ENCODE measurements at places on chromosomes 2 and 18.

- DNase-seq = no peak
These were observed 468.7 kb upstream of the TNP1 start for GRCh38 chr2:217328622-217328978.

- DNase-seq = no peak
These were observed 100.2 kb upstream of the SNTG2 start for GRCh38 chr2:850429-850828.

DNA sequence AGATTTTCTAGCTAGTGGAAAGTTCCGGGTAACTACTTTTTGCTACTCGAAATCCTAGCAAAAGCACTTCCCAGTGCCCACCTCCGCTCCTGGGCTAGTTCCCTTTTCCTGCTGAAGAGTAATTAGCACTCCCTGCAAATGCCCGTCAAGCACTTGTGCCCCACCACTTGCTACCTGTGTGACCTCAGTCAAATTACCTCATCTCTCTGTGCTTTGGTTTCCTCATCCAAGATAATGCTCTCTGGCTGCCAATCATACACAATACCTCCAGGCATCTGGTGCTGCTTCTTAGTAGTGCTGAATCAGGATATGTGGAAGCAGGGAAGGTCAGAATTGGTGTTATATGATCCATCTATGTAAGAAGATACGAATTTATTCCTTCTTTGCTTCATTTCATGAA lies 102.1 kb upstream of the CDCA7 start:
- DNase-seq = no peak

- DNase-seq = no peak
These were observed 60.5 kb downstream of the CDH7 start for GRCh38 chr18:65811307-65811706.

DNA sequence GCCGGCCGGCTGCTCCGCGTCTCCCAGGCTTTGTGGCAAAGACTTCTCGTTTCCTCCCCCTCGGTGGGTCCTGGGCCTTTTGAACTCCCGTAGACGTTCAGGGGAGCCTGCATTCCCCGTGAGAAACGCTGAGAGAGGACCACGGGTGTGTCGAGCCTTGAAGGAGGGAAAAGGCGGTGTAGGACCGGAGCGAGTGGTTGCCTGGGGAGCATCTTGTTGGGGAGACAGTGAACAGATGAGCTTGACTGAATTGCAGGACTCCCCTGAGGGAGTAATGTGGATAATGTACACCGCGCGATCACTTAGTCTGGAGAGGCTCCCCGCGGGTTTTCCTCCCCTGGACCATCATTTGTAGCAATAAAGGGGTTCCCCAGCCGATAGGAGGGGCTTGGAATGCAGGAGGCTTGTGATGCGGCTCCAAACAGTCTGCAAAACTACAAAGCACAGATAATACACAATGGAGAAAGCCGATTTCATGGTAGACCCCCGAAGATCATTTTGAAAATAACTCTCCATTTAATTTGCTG lies 769 bp downstream of the ALMS1 start:
- no peak for DNase-seq

DNA sequence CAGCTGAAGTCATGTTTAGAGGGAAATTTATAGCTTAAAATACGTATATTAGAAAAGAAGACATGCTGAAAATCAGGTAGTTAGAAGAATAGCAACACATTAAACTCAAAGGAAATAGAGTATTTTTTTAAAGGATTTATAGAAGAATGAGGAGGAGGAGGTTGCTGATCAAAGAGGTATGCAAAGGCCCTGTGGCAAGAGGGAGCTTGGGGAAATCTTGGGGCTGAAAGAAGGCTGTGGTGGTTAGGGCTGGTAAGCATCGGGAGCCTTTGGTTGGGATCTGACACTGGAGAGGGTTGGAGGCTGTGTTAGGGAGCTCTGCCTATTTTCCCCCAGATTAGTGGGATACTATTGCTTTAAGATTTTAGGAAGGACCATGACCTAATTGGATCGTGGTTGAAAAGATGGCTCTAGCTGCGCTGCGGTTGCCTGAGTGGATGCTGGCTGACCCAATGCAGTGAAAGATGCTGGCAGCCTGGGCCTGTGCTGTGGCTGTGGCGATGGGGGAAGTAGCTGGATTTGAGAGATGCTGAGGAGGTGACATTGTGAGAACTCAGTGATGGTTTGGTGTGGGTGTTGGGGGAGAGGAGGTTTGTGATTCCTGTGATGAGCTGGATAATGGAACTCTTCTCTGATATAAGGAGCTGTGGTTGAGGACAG lies 11.7 kb downstream of the DGKD start:
- no peak for DNase-seq

- DNase-seq = no peak
These were observed 10.1 kb downstream of the ITM2C start for GRCh38 chr2:230874876-230875275.

- no peak for DNase-seq
These were observed 41.0 kb upstream of the ACTR3 start for GRCh38 chr2:113848758-113849415.

GRCh38 chr2:221137385-221137784 lies 434.7 kb downstream of the EPHA4 start:
- DNase-seq = no peak

DNA sequence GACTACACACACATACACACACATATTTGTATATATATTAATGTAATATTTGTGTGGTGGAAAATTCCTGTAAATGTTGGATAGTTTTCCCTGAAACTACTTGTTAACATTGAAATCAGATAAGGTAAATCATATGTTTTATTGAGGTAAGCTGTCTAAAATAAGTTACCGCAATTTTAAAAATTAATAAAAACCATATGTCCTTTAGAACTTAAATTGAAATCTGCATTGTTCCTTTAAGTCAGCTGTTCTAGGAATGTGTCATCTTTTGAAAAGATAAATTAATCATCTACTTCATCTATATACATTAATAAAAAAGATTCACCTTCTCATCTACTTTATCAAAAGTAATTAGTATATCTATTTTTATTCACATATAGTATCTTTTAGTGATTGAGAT lies 102.0 kb downstream of the CSRNP3 start:
- DNase-seq = no peak

GRCh38 chr2:174573621-174574081 lies 24.0 kb downstream of the WIPF1 start:
- DNase-seq = no peak

GRCh38 chr18:23068570-23069310 lies 66.5 kb upstream of the CABLES1 start:
- DNase-seq = no peak

DNA sequence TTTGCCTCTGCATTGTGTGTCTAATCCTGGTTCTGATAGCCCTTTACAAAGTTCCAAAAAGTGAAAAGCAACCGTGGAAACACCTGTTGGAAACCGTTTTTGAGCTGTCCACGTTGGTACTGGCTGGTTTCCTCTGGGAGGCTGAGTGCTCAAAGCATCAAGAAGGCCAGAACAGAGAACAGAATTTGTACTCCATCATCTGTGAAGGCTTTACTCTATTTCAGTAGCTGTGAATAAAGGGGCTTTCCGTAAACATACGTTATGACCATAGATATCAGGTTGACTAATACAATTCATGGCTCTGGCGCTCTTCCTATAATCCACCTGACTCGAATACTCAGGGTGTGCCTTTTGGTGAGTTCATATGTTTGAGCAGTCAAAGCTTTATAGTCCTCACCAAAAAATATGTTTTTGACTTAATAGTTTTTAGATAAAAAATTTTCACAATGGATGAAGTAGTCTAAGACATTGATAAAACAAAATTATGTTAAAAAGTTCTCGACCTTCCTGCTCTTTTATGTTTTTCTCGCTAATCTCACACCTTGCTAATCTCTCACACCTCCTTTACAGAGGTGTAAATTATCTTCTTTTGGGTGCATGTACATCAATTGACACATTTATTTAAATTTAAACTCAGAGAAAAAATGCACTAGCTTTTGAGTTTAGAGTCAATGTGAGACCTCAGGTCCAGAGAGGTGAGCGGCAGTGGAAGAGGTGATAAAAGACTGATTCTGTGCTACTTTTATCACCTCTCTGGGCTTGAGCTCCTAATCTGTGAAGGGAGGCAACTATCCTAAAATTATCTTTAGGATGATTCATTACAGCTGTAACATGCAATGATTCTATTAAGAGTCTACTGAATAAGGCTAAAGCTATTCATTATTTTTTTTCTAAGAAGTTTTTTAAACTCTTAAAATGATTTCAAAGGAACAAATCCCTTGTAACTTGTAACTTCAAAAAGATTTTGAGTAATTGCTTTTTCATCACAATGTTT lies 65.3 kb downstream of the CXCR4 start:
- DNase-seq = no peak

DNA sequence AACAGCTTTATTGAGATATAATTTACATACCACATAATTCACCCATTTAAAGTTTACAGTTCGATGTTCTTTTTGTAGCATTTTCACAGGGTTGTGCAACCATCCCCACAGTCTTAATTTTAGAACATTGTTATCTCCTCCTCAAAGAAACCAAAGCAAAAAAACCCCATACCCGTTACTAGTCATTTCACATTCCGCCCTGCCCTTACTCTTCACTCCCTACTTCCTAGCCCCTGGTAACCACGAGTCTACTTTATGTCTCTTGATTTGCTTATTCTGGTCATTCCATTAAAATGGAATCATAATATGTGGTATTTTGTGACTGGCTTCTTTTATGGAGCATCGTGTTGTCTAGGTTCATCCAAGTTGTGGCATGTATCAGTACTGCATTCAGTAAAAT lies 137.7 kb downstream of the TANC1 start:
- no peak for DNase-seq

DNA sequence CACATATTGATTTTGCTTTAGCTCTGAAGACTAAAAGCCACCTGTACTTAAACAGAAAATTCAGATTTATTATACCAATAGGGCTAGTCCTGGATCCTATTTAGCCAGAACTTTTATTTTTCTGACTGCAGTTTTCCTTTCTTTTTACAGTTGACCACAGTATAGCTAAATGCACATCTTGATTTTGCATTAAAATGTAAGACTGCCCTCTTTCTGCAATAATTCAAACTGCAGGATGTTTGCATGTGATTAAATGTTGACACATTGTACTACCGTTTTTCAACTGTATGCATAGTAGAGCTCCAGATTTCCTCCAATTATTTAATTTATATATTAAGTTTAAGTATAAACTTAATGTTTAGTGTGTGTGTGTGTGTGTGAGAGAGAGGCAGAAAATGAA lies 1262.9 kb downstream of the SUCLG1 start:
- DNase-seq = no peak

GRCh38 chr2:156562124-156562523 lies 125.9 kb downstream of the GPD2 start:
- no peak for DNase-seq

GRCh38 chr18:70373042-70373519 lies 84.2 kb downstream of the SOCS6 start:
- DNase-seq = no peak

DNA sequence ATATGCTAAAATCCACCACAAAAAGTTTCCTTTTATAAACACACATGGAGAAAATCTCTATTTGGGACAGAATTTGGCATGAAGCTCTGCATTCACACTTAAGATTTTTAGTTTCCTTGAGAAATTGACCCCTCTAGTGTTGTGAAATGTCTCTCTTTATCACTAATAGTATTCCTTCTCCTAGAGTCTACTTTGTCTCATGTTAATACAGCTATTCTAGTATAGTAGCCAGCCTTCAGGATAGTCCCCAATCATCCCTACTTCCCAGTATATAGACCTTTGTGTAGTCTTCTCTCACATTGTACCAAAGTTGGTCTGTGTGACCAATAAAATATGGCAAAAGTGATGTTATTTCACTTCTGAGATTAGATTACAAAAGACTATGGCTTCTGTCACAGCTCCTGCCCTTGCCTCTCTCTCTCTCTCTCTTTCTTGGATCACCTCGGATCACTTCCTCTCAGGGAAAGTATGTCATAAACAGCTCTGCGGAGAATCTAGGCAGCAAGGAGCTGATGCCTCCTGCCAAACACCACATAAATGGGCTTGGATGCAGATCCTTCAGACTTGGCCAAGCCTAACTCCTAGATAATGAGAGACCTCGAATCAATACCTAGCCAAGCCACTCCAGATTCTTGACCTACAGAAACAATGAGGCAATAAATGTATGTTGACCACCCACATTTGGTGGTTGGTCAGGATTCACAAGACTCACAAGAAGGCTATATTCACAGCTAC lies 59.7 kb upstream of the NABP1 start:
- no peak for DNase-seq

- no peak for DNase-seq
These were observed 276.5 kb upstream of the NRP2 start for GRCh38 chr2:205405752-205406151.

DNA sequence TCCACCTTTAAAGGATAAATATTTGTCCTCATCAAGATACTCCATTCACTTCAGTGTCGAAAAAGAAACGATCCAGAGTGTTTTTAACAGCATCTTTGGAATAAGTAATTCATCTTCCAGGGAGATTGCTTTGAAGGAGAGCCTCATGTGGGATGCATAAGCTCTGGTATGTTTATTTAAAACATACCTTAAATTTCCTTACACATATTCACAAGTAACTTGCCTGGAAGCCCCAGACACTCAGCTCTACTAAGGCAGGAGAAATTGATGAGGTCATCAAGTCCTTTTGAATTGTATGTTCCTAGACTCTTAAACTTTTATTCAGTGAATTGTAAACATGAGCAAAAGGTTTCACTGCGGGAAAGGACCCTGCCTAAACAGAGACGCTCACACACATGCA lies 103.0 kb downstream of the CDK15 start:
- no peak for DNase-seq

DNA sequence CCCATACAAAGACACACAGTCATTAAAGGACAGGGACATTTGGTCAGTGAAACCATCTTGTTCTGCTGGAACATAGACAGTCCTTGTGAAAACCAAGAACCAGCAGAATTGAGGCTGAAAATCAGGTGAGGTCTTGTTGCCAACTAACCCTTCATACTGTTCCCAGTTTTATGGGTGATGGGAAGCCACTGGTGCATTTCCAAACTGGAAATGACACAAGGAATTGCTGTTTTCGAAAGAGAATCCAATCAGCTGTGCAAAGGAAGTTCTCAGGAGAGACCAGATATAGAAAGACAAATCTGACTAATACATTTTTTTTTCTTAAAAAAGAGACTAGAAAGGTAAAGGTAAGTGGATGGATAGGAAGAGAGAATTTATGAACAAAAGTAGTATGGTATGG lies 948.2 kb downstream of the TSN start:
- no peak for DNase-seq

DNA sequence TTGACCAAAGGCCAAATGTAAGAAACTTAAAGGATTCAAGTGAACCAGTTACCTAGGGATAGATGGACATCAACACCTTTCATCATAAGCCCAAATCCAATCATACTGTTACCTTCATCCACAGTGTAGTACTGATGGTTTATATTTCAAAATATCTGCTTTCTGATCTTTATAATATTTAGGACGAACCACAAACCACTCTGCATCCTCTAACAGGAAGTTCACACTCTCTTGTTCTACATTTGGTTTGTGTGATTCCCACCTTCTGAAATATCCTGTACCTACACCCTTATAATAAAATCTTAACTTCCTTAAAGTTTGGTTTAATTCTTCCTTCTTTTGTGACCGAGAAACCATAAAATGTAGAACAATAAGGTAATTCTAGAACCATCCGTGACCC lies 535.7 kb upstream of the CHAC2 start:
- DNase-seq = no peak

DNA sequence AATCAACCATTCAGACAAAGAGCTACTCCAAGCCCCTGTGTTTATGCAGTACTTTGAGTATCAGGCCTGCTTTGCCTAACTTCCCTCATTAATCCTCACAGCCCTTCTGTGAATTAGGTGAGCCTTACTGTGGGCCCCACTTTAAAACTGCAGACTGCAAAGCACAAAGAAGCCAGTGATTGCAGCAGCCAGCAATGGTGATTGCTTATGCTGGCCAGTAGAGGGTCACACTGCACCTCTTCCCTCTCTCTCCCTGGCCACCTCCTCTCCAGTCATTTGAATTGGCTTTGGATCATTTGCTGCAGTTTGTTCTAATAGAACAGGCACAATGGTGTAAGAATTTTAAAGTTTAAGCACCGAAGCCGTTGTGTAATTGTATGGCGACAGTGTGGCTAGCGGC lies 229.9 kb downstream of the AGPS start:
- DNase-seq = no peak
